ENCODE measurements at places on chromosomes 6 and 20.
A peak's percentile ranks its signal among the peaks of the same experiment; 100 is the strongest.

DNA sequence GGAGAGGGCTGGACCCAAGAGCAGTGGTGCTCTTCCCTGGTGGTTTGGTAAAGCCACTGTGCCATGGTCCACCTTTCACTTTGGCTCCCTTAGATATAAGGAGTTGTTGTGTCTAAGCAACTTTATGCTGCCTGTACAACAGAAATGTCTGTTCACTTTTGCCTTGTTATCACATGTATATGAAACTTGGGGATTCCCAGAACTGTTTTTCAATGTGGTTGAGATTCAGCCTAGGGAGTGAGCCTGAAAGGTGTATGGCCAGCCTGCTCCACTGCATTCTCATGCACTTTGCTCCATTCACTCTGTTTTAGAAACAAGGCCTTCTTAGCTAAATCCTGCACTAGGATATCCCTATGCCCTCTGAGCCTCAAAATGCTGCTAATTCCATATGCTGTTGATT lies 234.5 kb upstream of the THEMIS start:
- no peak for DNase-seq

DNA sequence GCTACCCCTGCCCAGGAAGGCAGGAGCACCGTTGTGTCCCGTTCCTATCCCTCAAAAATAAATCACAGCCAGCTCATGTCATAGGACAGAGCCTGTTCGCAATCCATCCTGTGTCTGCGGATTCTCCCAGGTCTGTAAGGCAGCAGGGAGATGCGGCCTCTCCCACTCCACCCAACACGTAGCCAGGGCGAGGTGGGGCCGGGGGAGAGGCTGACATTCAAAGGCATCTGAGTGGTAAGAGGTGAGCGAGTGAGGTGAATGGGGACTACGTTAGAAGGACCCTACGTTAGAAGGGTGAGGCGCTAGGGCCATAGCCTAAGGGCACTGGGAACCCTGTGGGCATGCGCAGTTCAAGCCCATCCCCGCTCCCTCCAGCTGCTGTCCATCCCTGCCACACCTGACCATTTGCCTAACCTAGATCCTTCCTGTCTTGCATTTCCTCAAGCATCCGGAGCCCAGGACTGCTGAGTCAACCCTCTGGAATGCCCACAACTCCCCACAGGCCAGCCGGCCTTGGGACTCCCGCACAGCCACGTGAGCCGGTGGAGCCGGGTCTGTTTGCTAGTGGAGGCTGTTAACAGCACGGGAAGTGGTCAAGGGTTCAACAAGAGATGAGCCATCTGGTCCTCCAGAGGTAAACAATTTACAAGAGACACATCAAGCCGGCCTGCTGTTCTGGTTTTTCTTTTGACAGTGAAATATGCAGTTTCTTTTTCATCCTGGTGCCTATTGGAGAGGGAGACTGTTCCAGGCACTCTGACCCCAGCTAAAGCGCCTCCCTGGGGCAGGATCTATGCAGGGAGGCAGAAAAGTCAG lies 45.9 kb downstream of the RIPOR3 start:
- peak; percentile 86 for DNase-seq

GRCh38 chr6:42190554-42191183 lies 4.1 kb downstream of the GUCA1B start:
- no peak for DNase-seq

DNA sequence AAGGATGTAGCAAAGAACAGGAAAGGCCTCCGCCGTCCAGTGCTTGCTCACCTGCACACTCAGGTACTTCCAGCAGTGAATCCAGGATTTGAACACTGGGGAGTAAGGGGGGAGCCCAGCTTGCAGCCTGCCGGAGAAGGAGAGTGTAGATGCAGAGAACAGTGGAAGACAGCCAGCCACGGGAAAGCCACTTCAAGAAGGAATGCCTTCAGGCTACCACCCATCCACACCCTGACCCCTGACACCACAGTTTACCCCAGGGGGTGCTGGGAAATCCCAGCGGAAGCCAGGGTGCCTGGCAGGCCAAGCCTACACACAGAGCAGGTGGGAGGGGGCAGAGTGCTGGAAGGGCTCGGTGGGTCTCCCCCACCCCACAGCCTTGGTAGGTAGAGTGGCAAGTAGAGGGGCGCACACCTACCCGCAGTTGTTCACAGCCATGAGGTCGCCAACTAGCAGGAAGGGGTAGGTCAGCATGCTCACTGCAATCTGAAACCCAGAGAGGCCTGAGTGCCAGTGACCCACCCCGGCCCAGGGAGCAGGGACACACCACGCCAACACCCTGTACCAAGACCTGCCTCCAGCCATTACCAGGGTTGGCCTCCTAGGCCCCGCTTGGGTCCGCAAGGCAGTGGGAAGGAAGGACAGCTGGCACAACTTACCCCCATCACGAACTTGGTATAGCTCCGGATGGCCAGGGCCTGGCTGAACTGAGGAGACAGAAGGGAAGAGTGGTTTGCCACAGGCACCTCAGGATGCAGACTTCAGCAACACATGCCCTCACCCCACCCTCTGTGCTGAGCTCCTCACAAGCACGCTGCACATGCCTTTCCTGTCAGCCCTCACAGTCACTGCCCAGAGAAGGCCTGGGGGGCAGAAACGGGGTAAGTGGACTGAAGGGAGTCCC lies 15.7 kb downstream of the PI16 start:
- DNase-seq, result no peak

- no peak for DNase-seq
Observed at GRCh38 chr6:68735866-68736265, 100.8 kb downstream of the ADGRB3 start.

- peak; percentile 83 for DNase-seq
Observed at GRCh38 chr6:31736021-31736767, at the start of gene CLIC1. TSS of gene CLIC1 (minus strand) at chr6:31736530. CDS start at chr6:31736300, 230 bp downstream.

DNA sequence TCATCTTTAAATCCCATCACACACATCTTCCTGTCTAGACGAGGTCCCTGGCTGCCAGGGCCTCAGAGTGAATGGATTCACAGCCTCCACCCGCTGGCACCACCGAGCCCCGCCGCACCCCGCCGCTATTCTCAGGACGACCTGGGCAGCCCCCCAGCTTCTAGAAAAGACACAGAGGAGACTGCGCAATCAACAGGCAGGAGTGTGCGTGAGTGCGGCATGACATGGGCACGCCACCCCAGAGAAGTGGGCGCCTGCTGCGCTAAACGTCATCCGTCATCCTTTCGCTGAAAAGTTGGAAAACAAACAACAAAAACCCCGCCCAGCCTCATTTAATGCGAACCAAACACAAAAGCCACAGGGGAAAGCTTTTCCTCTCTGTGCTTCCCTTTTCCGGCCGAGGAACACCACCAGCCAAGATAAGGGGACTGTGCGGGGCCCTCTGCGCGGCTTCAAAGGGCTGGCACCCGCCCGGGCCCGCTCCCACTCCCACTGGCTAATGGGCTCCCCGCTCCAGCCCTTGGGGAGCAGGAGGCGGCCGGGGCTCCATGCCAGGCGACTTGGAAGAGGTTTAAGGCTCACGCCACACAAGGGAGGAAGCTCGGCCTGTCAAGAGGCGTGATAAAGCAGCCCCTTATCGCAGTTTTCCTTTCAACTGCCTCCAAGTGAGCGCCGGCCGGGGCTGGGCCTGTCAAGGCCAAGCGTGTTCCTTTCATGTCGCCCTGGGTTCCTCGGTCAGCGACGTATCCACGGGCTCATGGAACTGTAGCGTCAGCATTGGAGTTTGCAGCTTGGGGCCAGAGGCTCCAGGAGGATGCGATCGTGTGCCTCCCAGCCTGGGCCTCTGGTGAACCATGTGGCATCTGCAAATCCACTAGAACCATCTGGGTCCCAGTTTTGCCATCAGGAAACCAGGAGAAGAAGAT lies 50.1 kb downstream of the NFATC2 start:
- DNase-seq, result no peak

DNA sequence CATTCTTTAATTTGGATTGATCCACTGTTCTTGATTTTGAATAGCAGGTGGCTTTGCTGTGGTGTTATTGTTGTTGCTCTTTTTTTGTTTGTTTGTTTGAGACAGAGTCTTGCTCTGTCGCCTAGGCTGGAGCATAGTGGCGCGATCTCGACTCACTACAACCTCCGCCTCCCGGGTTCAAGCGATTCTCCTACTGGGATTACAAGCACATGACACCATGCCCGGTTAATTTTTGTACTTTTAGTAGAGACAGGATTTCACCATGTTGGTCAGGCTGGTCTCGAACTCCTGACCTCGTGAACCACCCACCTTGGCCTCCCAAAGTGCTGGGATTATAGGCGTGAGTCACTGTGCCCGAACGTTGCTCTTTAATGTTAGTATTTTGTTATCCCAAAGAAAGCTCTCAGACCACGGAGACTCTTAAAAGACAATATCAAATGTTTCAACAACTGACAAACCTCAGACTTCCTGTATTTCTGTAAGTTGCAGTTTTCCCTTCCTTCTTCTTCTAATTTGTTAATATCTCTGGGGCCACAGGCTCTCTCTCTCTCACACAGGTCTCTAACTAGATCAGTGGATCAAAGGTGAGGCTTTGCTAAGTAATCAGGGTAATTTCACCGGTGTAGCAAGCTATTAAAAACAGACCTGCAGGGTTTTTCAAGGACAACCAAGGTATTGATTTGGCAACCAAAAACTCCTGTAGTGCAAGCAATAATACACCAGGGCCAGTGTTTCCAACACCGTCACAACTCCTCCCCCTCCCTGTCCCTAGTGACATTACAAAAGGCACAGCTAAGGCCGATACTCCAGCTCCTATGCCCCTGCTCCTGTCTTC lies 48.8 kb upstream of the ZNF217 start:
- no peak for DNase-seq

GRCh38 chr6:110523451-110524021 lies 47.1 kb upstream of the SLC22A16 start:
- no peak for DNase-seq

- no peak for DNase-seq
Observed at GRCh38 chr6:123808556-123808955, 4.9 kb downstream of the NKAIN2 start.

DNA sequence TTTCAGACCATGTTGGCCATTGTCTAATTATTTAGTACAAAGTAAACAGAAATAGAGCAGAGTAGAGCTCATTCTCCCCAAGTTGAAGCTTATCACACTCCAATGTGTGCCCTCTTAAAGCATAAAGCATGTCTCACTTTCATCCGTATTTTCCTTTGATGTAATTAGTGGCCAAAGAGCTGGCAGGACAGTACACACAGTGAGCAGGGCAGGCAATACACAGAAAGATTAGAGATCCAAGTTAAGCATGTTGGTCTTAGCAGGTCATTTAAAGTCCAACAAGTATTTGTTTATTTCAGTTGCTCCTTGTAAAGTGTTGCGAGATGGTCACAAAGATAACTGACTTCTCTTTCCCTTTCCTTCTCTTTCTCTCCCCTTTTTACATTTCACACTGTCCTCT lies 47.2 kb downstream of the RFX6 start:
- no peak for DNase-seq

- no peak for DNase-seq
Observed at GRCh38 chr6:66210964-66211363, 503.9 kb upstream of the EYS start.

GRCh38 chr20:25480797-25481196 lies 73.3 kb downstream of the GINS1 start:
- DNase-seq, result no peak

GRCh38 chr6:106135911-106136571 lies 49.9 kb downstream of the PRDM1 start:
- DNase-seq, result no peak

DNA sequence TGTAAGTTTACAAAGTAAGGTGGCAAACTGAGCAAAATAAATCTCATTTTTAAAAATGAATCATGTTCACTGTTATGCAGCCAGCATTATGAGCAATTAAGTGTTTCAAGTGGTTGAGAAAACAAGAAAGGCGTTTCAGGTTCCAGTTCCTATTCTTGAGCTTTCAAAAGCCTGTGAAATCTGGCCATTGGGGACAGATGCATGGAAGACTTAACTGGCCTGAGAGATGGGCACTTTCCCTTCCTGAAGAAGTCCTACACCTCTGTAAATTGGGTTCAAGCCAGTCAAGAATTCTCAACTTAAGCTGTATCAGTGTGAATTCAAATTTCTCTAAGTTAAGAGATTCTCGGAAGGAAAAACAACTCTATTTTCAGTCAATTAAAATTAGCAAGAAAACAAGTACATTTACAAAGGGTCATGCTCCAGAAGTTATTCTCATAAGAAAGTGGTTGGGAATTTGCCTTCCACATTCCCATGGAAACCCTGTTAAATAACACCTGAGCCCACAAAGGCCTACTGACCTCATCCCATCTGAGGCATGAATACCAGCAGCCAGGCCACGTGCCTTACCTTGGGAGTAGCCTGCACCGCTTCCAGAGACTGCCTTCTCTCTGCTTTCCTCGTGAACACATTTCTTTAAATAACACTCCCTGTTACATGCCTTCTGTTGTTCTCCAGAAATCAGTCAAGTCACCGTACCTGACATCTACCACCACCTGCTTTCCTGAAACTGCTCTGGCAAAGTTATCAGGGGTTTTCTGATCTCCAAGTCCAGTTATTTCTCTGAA lies 19.4 kb downstream of the MAP3K5 start:
- DNase-seq, result no peak

- DNase-seq, result peak; percentile 57
Observed at GRCh38 chr6:68634726-68635411, at the start of gene ADGRB3. TSS of gene ADGRB3 (plus strand) at chr6:68635282. CDS start at chr6:68638676, 3,394 bp downstream.

- no peak for DNase-seq
Observed at GRCh38 chr6:14885498-14885897, 360.4 kb upstream of the JARID2 start.

DNA sequence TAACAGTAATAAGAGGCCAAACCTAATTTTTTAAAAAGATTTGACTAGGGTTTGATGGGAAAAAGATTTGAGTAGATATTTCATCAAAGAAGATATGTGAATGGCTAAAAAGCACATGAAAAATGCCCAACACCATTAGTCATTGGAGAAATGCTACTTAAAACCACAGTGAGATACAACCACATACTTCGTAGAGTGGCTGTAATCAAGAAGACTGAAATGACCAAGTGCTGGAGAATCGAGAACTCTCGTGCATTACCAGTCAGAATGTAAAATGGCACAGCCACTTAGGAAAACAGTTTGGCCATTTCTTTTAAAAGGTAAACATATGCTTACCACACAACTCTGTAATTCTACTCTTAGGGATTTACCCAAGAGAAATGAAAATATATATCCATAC lies 175.5 kb downstream of the EYA2 start:
- DNase-seq, result no peak

DNA sequence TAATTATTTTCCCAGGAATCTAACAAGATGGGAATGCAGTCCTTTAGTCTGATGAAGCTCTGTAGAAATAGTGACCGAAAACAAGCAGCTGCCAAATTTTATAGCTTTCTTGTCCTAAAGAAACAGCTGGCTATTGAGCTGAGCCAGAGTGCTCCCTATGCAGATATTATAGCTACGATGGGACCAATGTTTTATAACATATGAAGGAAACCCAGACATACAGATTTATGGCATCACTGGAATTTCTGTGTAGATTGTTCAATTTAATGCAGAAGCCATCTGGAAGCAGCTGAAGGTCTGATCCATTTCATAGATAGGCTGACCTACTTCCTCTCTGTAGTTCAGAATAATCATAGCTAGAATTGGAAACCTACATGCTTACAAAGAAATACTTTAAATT lies 11.8 kb upstream of the SNPH start:
- DNase-seq, result no peak

- DNase-seq, result no peak
Observed at GRCh38 chr6:3287308-3287707, 28.6 kb downstream of the PSMG4 start.

- no peak for DNase-seq
Observed at GRCh38 chr6:5215159-5215558, 45.6 kb downstream of the LYRM4 start.

All from urinary bladder (tissue), 4 donors.